ENCODE measurements at places on chromosomes 2 and 18.

DNA sequence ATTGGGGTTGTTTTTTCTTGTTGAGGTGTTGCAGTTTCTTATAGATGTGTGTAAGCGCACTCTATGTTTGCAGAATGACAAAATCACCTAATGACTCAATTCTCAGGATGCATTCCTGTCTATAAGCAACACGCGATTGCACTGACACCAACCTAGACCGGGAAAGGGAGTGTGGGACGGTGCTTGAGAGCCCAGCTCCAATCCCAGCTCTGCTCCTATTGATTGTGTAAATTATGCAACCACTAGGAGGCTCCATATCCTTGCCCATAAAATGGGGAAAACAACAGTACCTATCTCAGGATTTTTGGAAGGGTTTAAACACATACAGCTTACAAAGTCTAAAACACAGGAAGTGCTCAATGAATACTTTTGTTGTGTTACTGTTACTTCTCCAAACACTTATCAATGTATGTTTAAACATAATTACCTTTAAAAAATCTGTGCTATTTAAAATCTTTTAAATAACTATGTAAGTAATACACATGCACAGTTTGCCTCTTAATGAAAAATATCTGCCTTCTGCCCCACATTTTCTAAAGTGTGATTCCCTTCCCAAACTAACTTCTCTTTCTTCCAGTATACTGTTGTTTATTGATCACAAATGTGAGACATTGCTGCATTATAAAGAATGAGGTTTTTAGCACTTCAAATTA, 132.5 kb downstream of the SPHKAP start:
- peak; percentile 73 for DNase-seq

- peak; percentile 54 for DNase-seq
Measured at GRCh38 chr2:173086518-173087213, 11.0 kb downstream of the MAP3K20 start.

GRCh38 chr18:34741401-34741800, 31.3 kb downstream of the DTNA start:
- no peak for DNase-seq

GRCh38 chr18:45839414-45840395, 14.2 kb downstream of the SIGLEC15 start:
- DNase-seq = peak; percentile 77

DNA sequence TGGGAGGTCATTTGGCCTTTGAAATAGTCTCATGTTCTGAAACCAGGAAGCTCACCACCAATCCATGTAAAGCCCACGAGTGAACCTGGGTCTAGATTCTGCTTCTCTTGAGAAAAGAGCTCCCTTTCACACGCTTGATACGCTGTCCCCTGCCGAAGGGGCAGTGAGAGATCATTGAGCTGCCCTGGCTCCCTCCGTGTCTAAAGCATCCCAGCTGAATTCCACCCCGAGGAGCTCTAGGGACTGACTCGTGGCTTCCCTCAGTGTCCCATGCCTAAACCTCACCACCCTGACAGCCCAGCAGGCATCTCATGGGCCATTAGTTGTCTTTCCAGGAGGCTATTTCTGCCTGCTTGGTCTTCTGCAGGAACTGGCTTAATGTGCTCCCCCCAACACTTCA, 68.6 kb downstream of the COL6A3 start:
- no peak for DNase-seq

DNA sequence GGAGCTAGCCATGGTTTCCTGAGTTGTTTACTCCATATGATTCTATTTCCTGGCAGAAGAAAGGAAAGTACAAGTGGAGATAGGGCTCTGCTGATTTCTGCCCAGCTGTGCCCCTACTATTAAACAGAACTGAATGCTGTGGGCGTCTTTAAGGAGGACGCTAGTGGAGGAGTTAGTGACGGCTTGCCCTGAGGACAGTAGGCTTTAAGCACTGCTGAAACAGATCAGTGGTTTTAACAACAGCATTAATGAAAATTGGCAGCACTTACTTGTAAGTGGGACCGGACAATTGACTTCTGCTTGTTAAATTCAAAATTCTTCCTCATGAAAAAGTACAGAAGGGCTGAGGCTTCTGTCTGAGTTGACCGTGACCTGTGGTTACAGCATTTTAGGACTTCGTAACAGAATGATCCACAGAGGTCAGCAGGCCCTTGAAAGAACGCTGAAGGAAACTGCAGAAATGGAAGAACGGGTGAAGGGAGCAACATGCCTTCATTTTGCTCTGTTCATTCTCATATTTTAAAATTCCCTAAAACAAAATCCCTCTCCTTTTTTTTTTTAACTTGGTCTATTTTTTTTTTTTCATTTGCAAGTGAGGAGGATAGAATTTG, 80.6 kb upstream of the CCDC195 start:
- DNase-seq = no peak

- DNase-seq = peak; percentile 94
Measured at GRCh38 chr18:45993438-45993837, 26.3 kb upstream of the EPG5 start.

DNA sequence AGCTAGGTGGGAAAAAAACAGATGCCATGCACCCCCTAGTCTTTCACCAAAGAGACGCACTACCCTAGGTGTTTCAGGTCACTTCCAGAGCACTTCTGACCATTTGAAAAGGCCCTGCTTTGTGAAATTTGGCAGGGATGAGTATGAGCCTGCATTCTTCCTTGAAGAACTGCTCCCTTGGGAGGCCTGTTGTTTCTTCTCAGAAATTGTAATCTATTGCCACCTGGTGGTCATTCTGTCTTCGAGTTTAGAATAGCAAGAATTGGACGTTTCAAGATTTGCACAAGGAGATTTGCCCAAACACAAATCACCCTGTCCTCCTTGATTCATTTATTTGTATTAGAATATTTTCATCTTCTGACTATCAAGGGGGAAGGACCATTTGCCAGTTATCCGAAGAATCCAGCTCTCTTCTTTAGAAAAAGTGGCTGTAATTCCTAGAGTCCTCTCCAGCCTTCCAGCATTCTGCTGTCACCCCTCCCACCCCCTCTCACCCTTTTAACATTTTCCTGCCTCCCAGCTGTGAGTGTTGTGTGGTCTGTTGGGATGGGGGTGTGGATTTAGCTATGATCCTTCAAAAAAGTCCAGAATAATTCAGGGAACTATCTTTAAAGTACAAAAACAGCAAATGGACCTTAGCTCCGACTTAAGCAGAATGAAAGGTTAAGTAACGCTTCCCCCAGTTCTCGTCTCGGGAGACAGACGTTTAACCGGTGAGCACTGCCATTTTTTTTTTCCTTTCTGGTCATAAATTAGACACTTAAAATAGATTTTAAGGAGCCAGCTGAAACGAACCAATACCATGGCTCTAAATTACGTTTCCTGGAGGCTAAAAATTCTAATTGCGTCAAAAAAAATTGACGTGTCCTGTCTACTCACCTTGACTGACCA, 3.7 kb upstream of the GAD1 start:
- DNase-seq = peak; percentile 75

GRCh38 chr18:58853561-58853960, 11.1 kb upstream of the ZNF532 start:
- DNase-seq = no peak

GRCh38 chr18:76490670-76491472, 4.2 kb downstream of the ZNF516 start:
- DNase-seq = peak; percentile 47

- no peak for DNase-seq
Measured at GRCh38 chr2:120959426-120959825, 223.8 kb downstream of the GLI2 start.

DNA sequence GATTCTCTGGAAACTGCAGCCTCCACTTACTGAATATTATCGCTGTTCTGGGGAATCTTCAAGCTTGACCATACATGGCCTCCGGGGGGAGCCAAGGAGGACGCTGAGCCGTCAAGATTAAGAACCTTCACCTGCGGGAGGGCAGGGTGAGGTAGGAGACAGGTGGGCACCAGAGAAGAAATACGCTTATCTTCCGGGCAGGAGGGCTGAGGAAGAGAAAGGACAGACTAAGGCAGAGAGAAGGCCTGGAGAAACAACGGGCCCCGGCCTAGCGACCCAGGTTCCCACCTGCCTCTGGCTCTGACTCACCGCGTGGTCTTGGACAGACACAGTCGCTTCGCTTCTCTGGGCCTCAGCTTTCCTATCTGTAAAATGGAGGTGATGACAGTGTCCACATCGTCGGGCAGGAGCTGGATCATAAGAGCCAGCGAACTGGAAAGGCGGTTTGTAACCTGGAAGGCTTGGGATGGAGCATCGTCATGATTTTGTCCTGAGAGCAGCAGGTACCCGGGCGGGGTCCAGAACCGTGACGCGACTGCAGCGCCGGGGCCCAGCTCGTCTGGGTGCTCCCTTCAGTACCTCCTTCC, 659 bp downstream of the ZNF142 start:
- peak; percentile 52 for DNase-seq

GRCh38 chr2:37372000-37372399, 27.6 kb downstream of the QPCT start:
- no peak for DNase-seq

- no peak for DNase-seq
Measured at GRCh38 chr2:114237331-114237730, 205.1 kb upstream of the DPP10 start.

DNA sequence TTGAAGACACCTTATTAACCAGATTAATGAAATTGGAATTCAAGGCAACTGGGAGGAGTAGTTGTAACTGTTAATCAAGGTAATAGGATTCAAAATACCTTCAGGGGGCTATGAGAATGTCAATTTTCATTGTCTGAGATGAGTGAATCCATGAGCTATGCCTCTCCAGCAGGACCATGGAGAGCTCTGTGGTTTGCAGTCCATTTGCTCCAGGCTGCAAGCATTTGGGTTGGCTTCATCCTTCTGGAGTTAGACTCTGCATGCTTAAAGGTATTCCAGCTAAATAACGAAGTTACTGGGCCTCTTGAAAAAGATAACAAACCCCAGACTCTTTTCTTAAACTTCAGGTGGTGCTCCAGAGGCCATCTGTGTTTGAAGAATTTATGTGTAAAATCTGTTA, 207.1 kb upstream of the SLC8A1 start:
- peak; percentile 9 for DNase-seq

GRCh38 chr18:58727776-58728500, 56.7 kb downstream of the MALT1 start:
- peak; percentile 8 for DNase-seq

- no peak for DNase-seq
Measured at GRCh38 chr2:133573491-133574162, 5.4 kb upstream of the NCKAP5 start.

GRCh38 chr2:45283764-45284620, 274.7 kb upstream of the SIX2 start:
- DNase-seq = peak; percentile 89

GRCh38 chr18:33716061-33716683, 138.2 kb downstream of the ASXL3 start:
- no peak for DNase-seq

- DNase-seq = no peak
Measured at GRCh38 chr18:59961070-59961469, 61.3 kb downstream of the PMAIP1 start.

DNA sequence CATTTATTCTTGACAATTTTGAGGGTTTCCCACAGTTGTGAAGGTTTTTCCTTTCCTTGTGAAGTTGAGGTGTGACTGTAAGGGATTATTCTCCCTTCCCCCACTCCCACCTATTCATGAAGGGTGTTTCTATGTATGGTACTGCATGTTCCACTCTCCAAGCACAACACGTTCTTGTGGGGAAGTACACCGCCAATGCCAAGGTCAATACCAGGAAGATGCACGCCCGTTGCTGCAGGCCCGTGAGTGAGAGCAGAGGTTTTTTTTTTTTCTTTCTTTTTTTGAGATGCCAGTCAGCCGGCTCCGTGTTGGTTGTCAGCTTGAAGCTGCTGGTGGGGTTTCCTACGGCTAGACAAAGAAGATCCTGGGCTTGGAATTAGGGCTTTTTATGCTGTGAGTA, 38.6 kb upstream of the EPHA4 start:
- no peak for DNase-seq

- DNase-seq = no peak
Measured at GRCh38 chr2:50525423-50525822, 506.5 kb downstream of the NRXN1 start.

DNA sequence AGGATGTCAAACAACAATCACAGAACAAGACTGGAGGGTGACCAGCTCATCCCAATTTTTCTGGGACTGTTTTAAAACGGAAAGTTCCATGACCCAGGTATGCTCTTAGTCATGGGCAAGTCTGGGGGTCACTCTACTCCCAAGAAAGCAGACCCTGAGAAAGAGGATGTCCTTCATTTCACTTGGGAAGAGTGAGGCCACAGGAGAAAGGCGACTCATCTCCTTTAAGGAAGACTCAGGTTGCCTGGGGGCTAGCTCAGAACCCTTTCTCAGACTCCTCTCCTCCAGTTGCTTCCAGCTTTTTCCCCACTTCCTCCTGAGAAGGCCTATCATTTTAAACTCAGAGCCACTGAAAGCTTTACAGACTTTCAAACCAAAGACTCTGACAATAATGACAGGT, 9.3 kb downstream of the RNF152 start:
- DNase-seq = peak; percentile 51

Measured in EL (cell line).